ENCODE measurements at places on chromosomes 2 and 18.

- DNase-seq = no peak
These were observed 213.7 kb downstream of the SEPTIN10 start for GRCh38 chr2:109400102-109400501.

DNA sequence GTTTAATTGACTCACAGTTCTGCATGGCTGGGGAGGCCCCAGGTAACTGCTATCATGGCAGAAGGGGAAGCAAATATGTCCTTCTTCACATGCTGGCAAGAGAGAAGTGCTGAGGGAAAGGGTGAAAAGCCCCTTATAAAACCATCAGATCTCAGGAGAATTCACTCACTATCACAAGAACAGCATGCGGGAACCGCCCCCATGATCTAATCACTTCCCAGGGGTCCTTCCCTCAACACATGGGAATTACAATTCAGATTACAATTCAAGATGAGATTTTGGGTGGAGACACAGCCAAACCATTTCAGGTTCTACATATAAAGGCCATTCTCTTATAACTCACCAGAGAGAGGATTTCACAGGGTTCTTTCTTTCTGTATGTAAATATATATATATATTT lies 62.9 kb downstream of the VRK2 start:
- no peak for DNase-seq

DNA sequence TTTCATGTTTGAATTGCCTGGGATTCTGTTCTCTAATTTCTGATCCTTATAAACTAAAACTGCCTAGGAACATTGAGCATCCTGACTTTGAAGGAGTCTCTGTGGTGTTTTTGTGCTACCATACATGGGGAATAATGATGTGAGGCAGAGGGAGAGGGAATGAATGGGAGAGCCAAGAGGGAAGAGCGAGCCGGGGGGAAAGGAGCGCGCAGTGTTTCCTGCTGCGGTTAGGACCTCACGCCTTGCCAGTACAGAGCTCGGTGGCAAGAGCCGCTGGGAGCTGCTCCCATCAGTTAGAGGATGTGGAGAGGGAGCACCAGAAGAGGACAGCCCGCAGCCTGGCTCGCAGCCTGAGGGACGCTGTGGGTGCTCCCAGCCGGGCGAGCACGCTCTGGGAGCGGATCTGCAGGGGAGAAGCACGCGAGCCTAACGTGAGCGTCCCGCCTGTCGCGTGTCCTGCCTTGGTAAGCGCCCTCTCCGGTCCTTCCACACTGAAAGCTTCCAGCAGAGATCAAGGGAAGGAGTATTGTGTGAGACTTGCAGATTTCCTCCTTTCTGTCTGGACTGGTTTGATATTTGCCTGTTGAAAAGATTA lies 114.7 kb downstream of the FAM210A start:
- no peak for DNase-seq

DNA sequence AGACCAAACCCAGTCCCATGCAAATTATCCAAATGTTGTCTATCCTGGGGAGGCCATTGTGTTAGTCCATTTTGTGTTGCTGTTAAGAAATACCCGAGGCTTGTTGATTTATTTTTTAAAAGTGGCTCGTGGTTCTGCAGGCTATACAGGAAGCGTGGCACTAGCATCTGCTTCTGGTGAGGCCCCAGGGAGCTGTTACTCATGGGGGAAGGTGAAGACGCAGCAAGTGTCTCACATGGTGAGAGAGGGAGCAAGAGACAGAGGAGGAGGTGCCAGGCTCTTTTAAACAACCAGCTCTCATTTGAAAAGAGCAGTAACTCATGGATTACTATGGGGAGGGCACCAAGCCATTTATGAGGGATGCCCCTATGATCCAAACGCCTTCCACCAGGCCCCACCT lies 80.3 kb upstream of the ARL4C start:
- no peak for DNase-seq

GRCh38 chr2:222196159-222196558 lies 102.6 kb downstream of the PAX3 start:
- no peak for DNase-seq

GRCh38 chr2:209391776-209392401 lies 32.0 kb upstream of the MAP2 start:
- DNase-seq = no peak

DNA sequence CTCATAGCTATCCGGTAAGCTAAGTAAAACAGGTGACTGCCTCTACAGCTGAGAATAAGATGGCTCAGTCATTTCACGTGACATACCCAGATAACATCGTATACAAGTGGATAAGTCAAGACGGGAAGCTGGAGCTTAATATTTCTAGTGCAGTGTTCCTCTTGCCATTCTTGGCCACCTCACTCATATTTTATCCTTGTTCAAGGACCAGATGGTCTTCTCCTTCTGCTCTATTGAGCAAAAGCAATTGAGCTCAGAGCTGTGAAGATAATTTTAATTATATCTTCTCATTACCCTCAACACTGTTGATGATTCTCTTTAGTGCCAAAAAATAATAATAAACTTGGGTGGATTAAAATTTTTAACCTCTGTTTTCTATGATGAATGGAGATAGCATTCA lies 201.1 kb downstream of the DCC start:
- DNase-seq = no peak

- DNase-seq = no peak
These were observed 33.7 kb upstream of the TMEM177 start for GRCh38 chr2:119645173-119645855.

DNA sequence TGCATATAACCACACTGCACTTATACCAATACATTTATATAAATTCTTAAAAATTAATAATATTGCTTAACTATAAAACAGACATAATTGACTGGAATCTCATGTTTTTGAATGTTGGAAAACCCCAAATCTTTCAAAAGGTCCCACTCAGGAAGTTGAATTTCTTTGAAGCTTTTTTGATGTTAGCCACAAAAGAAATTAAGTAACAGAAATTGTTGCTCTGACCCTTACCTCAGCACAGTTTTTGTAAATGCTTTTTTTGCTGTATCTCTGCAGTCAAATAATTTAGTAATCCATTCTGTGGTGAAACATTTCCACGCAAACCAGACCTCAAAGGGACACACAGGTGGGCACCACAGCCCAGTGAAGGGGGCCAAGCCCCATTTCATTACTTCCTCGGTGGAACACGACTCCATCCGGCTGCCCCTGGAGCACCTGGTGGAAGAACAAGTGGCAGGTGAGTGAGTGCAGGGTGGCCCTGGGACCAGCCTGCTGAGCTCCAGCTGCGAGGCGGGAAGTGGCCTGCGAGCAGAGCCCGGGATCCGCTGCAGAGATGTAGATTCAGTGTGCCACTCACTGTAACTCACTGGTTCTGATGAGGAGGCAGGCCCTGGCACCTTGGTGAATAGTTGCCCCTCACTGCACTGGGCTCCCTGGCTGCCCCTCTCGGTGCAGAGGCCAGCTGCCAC lies 8.4 kb downstream of the SCLY start:
- DNase-seq = no peak

DNA sequence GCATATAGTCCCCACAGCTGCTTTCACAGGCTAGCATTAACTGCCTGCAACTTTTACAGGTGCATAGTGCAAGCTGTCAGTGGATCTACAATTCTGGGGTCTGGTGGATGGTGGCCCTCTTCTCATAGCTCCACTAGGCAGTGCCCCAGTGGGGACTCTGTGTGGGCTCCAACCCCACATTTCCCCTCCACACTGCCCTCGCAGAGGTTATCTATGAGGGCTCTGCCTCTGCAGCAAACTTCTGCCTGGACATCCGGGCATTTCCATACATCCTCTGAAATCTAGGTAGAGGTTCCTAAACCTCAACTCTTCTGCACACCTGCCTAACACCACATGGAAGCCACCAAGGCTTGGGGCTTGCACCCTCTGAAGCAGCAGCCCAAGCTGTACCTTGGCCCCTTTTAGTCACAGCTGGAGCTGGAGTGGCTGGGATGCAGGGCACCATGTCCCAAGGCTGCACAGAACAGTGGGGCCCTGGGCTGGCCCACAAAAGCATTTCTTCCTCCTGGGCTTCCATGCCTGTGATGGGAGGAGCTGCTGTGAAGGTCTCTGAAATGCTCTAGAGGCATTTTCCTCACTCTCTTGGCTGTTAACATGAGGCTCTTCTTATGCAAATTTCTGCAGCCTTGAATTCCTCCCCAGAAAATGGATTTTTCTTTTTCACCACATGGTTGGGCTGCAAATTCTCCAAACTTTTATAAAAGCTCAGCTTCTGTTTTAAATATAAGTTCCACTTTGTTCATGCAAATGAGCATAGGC lies 59.3 kb downstream of the KDM3A start:
- DNase-seq = no peak

DNA sequence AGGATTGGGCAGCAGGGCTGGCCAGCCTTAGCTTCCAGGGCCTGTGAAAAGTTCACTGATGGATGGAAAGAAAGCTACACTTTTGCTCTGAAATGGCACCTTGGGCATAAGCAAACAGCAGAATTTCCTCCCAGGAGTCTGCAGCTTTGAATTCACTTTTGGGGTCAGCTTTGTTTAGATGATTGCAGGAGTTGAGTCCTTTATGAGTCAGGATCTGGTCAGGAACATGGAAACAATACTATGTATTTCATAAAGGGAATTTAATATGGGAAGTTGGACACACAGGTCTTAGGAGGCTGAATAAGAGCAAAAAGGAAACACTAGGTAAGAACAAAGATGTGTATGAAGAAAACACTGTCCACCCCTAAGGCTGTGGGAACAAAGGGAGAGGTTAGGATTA lies 345.3 kb downstream of the TSN start:
- DNase-seq = no peak

- DNase-seq = no peak
These were observed 6.1 kb downstream of the CFAP221 start for GRCh38 chr2:119550346-119550745.

DNA sequence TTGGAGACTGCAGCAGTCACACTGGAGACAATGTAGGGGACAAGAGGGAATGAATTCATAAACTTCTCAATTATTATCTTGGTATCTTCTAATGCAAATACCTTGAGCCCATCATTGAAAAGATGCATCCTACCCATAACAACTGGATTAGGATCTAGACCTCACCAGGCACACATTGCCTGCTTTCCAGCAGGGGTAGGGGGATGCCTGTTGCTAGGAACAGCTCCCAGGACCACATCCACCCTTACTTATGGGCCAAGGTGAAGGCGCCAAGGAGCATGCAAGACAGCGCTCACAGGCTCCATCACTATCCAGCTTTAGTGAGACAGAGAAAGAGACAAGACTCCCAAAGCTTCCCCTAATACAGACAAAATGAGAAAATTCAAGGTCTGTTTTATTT lies 24.4 kb downstream of the KCTD1 start:
- DNase-seq = no peak

- no peak for DNase-seq
These were observed 174.4 kb downstream of the ICOS start for GRCh38 chr2:204110751-204111516.

- DNase-seq = no peak
These were observed 76.2 kb upstream of the COL5A2 start for GRCh38 chr2:189255711-189256110.

DNA sequence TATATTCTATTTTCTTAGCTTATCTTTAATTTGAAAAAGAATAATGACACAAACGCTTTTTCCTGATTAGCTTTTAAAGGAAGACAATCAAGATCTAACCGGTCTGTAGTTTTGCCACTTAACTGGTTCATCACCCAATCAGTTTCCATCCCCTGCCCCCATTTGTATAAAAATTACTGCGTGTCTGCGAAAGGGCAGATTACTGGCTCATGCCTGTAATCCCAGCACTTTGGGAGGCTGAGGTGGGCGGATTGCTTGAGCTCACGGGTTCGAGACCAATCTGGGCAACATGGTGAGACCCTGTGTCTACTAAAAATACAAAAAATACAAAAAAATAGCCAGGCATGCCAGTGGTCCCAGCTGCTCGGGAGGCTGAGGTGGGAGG lies 2.4 kb downstream of the CEBPZOS start:
- DNase-seq = no peak

GRCh38 chr2:200616193-200616592 lies 30.4 kb downstream of the AOX1 start:
- DNase-seq = no peak

DNA sequence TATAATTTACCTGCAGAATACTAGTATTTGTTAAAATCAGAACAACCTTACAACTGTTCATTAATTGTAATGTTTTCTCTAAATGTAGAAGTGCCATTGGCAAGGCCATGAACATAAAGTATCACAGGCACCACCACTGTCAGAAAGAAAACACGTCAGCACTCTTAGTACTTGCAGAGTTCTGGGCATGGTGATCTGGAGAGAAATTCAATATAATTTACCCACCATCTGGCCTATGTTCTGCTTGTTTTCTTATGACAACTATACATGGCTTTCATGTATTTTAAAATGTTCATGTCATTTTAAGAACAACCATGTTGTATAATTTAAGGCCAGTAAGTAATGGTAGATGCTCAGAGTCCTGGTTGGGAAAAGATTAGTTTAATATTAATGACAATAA lies 114.2 kb upstream of the SULT1C3 start:
- no peak for DNase-seq

GRCh38 chr2:8575038-8575833 lies 106.6 kb upstream of the ID2 start:
- DNase-seq = no peak

- DNase-seq = no peak
These were observed 120.5 kb downstream of the THADA start for GRCh38 chr2:43475137-43475846.

DNA sequence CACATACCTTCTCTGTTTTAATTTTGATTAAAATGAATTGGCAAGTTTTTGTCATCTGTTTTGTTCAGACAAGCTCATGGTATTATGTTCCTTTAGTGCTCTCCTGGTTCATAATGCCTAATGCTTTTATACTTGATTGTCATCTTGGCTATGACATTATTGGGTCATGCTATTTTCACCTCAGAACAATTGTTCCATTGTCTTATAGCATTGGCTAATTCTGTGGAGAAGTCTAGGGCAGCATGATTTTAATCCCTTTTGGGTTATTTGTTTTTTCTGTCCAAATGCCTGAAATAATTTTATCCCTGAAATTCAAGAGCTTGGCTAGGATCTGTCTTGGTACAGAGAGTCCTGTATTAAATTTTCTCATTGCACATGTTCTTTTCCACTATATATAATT lies 83.8 kb upstream of the CCDC85A start:
- DNase-seq = no peak

DNA sequence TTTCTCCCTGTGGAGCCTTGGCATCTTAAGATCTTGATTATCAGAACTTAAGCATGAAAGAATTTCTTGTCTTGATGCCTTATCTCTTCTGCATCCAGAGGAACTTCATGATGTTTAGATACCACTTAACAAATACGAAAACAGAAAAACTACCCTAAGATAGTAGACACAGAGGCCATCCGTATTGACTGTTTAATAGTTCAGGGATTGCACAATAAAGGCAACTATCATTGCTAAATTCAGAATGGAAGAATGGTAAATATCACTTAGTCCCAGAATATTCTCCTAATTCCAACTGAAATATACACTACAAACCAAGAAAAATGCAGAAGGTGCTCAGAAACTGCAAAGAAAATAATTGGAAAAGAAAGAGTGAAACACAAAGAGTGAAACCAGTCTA lies 214.6 kb upstream of the VWC2L start:
- DNase-seq = no peak

All from NCI-H510A treated with DMSO at 0.1 percent for 48 hours (cell line).